ENCODE measurements at places on chromosomes 13 and 19.

DNA sequence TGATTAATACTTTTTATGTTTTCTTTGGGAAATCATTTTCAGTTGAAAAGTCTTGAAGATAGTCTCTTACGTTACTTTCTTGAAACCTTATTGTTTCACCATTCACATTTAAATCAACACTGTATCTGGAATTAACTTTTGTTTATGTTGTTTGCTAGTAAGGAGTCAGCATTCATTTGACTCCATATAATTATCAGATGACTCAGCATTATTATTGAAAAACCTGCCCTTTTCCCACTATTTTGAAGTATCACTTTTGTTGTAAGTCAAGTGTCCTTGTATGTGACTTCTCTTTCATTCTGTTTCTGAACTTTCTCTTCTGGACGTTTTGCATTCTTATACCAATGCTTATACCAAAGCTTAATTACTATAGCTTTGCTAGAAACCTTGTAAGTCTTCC lies 186.1 kb upstream of the KLF12 start:
- DNase-seq = no peak

DNA sequence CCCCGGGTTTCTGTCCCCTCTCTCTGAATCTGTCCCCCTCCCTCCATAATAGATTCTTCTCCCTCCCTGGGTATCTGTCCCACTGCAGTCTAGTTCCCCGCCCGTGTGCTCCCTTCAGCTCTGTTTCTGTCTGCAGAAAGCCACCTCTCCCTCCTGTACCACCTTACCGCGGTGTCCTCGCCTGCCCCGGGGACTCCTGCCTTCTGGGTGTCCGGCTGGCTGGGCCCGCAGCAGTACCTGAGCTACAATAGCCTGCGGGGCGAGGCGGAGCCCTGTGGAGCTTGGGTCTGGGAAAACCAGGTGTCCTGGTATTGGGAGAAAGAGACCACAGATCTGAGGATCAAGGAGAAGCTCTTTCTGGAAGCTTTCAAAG lies 1.3 kb downstream of the FCGRT start:
- DNase-seq = no peak

DNA sequence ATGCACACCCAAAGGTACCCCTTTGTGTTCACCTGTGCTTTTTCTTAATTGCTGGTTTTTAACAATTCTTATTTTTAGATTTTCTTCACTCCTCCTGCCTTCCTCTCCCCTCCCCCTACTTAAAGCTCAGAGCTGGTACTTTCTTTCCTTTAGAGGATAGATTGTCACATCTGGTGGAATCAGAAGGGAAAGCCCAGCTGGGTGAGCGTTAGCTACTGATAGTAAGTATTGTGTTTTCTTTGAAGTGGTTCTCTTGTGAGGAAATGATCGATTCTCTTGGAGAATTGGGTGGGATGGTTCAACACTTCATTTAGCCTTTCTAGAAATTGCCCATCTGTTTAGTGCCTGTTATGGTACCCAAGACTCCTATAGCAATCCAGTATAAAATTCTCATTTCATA lies 84.8 kb downstream of the FLT1 start:
- DNase-seq = no peak

- no peak for DNase-seq
Measured at GRCh38 chr13:88601949-88602348, 930.8 kb downstream of the SLITRK5 start.

DNA sequence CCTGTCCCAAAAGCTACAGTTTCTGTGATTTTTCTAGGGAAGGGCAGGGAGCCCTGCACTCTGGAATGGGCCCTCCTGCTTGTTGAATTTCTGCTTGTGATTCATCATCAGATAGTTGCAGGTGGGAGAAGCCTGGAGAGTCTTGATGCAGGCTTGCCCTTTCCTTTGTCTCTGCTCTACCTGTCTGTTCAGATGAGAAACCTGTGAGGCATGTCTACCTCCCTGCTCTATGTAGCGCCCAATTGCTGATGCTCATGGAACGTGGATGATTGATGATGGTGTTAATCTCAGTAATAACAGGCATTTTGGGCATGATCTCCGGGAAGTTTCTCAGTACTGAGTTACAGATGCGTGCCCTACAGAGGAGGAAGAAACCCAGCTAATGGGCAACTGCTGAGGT lies 10.9 kb upstream of the CBY2 start:
- no peak for DNase-seq

DNA sequence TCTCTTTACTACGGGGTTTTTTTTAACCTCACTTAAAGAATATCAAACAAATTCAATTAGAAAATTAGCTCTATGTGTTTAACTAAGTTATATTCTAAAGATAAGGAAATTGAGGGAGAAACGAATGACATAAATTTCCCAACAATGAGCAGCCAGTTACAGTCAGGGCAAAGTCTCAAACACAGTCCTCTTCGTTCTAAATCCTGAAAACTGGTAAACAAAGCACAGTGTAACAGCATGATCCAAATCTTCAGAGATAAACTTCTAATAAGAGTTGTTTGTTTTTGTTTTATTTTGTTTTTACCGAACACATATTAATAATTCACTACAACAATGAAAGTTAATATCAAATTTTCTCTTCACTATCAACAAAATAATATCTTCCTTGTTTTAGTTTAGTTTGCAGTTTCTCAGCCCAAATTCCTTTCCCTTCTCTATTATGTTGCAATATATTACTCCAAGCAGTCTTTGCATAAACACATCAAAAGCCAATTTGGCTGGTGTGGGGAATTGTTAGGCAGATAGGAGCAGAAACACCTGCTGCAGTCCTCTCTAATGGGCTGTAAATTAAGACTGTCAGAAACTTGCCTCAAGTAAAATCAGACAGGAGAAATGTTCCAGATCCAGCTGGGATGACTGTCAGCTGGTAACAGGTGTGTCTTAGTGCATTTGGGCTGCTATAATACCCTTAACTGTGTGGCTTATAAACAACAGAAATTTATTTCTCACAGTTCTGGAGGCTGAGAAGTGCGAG lies 106.5 kb upstream of the SGCG start:
- no peak for DNase-seq

GRCh38 chr13:36981156-36981743 lies 17.9 kb downstream of the ALG5 start:
- DNase-seq = no peak
